ENCODE measurements at places on chromosomes 7 and 10.
A peak's percentile ranks its signal among the peaks of the same experiment; 100 is the strongest.

DNA sequence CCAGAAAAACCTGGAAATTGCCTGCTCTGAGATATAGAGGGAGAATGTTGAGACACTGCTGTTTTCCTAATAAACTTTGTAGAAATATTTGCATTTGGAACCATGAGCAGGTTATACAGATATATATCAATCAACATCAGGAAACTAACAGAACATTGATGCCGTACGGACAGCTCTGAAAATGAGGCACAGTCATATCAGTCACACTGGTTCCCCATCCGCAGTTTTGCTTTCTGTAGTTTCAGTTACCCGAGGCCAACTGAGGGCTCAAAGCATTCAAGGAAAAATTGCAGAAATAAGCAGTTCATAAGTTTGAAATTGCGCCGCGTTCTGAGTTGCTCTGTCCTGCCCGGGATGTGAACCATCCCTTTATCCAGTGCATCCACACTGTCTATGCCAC is 137.9 kb downstream of the KLF6 start:
- no peak for DNase-seq

DNA sequence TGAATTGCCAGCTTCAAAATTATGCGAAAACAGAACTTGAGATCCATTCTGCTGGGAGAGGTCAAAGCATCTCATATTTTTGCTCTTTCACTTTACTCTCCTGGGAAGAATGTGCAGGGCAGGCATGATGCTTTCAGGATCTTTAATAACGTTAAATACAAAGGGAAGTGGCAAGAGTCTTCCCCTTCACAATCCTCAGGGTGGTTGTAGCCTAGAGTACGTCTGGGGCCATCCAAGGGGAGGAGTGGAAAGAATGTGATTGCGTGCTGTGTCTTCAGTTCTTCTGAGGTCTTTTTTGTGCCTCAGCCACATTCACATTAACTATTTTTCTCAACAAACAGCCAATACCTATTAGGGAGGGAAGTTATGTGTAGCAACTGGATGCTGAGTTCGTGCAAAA is 207.3 kb downstream of the HGF start:
- DNase-seq = no peak

DNA sequence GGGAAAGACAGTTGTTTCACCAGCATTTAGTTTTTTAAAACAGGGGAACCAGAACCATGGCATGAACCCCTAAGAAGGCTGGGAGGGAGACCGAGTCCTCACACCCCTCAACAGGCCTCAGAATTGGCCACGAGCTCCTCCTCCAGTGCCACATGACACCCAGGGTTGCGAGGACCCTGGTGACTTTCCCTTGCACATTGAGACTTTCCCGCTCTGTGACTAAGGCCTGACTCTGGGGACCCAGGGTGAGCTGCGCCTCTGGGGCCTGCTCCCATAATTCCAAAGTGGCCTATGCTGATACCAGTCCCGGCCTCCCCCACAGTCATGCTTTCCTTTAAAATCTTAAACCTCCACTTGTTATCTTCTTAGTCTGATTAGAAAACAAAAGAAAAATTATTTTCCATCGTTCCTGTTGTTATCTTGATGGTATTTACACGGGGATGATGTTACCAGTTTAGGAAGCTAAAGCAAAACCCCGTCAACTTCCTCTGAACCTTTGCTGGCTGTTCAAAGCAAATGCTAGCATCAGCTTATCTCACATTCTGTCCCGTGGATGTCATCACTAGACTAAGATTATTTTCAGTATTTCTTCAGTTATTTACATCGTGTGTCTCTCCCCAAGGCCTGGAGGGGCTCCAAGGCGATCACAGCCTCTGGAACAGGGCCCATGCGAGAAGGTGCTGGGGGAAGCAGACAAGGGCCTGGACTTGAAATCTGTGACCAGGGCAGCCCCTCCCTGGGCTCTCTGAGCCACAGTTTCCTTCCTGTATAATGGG is 42.1 kb downstream of the FAM53B start:
- no peak for DNase-seq

- no peak for DNase-seq
Measured at GRCh38 chr7:22622116-22622785, 104.7 kb upstream of the IL6 start.

DNA sequence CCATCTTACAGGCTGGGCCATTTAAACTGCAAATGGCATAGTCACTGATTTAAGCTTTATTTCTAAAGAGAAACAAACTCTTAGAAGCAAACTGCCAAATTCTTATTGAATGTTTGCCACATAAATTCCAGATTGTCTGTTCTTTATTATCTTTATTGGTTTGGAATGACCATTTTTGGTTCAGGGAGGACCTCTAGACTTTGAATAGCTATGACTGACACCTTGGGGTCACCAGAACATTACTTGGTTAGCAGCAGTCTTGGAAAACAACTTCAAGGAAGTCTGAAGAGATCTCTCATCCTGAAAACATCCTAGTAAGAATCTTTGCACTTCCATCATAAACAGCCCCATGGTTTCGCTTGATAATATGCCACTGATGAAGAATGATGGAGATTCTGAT is 197.1 kb downstream of the SUGCT start:
- DNase-seq = no peak

DNA sequence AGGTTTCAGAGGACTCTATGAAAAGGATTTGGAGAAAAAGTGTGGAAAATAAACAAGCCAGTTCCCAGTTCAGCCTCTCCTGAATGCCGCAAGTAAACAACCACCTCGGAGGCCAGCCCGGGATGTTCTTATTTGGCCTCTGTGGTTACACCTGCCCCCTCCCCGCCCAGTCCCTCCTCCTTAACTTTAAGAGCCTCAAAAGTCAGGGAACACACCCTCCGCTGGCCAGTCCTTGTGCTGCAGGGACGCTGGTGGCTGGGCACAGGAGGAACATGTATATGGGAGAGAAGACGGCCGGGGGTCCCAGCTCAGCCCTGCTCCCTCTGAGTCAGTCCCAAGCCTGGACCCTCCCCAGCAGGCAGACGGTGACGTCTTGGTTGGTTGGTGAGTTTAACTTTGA is 6.1 kb downstream of the CHST3 start:
- no peak for DNase-seq

DNA sequence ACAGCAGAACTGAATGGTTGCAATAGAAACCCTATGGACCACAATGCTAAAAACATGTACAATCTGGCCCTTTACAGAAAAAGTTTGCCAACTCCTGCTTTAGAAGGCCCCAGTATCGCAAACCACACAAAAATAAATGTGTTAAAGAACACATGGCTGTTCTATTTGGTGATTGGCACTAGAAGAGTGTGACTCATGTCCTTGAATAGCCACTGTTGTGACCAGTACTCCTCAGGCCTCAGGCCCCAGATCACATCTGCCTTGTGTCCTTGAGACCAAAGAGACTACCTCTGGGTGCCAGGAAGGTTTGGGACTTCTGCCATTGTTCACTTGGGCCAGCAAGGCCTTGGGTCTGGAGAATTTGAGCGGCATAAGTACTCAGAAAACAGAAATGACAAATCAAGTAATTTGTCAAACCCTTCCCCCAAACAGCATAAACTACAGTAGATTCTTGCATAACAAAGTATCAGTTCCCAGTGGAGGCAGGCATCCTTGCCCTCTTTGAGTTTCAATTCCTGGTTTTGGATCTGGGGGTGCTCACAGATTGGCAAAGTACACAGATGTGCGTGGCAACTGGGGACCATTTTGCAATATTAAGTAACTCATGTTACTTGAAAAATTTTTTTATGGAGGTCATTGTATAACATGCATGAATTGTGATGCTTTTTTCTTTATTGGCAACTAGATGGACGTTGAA is 50.2 kb downstream of the MTURN start:
- no peak for DNase-seq

DNA sequence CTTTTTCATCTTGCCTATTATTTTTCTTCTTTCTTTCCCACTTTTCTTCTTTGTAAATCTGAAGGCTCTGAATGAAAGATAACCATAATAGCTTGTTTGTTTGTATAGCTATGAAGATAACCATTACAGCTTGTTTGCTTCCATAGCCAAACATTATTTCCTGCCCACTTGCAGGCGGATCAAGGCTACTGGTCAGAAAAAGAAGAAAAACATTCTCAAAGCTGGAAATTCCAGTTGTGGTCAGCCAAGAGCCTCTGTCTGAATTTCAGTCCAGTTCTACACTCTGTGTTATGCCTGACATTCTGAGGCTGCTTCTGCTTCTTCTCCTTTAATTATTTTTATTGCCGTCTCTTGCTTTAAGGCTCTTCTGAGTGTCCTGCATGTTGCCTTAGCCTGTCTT is 48.9 kb downstream of the TMEM178B start:
- no peak for DNase-seq

GRCh38 chr10:97259119-97259518 is 33.3 kb downstream of the ARHGAP19 start:
- no peak for DNase-seq

GRCh38 chr7:105816954-105817615 is 59.3 kb downstream of the ATXN7L1 start:
- DNase-seq = no peak

- no peak for DNase-seq
Measured at GRCh38 chr7:105790996-105791395, 85.4 kb downstream of the ATXN7L1 start.

DNA sequence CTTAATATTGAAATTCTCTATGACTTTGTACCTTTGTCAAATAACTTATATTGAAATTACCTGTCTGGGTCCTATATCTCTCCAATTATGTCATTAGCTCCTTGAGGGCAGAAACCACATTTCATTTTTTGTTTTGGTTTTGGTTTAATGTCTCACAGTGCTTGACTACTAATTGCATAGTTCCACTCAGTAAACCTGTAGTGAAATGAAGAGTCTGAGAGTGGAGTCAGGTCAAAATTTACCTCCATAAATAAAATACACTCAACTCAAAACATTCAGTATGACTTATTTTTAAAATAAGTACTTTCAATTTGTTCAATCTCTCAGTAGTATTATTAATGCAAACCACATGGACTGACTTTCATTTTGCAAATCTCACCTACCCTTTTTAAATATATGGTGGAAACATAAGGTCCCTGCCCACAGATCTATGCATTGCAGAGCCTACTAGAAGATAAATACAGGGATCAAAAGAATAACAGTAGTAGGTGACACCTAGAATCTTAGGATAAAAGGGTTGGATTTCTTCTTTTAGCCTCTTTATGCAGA is 32.5 kb downstream of the PDE1C start:
- no peak for DNase-seq

DNA sequence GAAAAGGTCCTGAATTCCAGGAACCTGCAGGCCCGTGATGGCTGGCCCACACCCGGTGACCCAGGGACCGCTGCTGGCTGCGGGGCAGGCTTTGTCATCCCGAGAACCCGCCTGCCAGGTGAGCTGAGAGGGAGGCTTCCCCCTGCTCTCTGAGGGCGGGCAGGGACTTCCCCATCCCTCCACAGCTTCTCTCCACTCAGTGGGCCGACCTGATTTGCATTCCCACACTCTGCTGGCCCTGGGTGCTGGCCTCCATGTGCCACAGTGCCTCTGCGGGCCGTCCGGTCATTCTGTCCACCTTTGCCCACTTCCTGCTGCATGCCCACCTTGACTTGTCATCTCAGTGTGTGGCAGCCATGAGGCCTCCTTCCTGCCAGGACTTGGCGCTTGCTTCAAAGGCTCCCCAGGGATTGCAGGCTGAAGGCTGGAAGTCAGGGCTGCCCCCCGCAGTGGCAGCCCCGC is 35.3 kb downstream of the PALD1 start:
- no peak for DNase-seq

- DNase-seq = no peak
Measured at GRCh38 chr10:17075533-17076359, 53.9 kb downstream of the CUBN start.

- DNase-seq = no peak
Measured at GRCh38 chr7:101303102-101303701, 18.4 kb downstream of the IFT22 start.

DNA sequence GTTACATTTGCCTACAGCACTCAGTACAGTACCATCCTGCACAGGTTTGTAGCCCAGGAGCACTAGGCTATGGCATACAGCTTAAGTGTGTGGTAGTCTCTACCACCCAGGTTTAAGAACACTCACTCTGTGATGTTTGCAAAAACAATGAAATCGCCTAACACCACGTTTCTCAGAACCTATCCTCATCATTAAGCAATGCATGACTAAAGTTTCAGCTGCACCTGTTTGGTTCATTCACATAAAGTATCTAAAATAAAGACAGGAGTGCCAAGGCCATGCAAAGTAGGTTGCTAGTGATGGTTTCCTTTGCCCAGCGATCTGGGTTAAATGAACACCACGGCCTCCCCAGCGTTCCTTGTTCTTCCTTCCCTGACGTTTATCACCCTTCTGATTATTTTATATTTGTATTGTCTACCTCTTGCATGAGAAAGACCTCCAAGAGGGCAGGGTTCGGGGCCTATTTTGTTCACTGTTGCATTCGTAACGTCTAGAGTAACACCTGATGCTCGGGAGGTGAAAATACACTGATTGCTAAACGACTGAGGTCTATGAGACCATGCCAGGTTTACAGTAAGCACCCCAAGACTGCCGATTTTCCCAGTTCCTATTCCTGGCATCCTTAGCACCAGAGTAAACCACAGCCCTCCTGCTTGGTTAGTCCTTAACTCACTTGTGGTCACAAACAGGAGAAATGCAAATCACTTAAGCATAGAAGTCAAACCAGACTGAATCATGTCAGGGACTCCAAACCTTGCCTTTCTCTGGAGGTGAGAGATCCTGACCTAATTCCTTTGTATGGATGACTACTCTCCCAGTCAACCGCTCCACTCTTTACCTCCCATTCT is 204.1 kb upstream of the NFE2L3 start:
- DNase-seq = no peak

- no peak for DNase-seq
Measured at GRCh38 chr10:50407076-50407801, 155.9 kb upstream of the ASAH2 start.

- DNase-seq = no peak
Measured at GRCh38 chr7:9718071-9718661, 1255.5 kb upstream of the PHF14 start.

- DNase-seq = peak; percentile 57
Measured at GRCh38 chr10:60032723-60033122, 126.4 kb upstream of the CCDC6 start.

DNA sequence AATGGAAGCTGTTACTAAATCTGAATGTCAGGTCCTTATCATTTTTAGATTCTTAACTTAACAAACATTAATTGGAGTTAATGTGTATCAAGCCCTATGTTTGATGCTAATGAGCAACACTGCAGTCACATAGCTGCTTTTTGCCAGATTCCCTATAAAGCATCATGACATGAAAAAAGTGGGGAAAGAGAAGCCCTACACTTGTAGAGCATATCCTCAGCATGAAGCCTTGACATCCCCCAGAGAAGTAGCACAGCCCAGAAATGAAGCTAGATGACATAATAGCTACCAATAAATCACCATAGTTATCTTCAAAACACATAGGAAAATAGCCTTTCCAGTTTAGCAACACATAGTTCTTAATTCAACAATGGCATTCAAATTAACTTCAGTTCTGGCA is 49.2 kb upstream of the CDK1 start:
- DNase-seq = no peak

DNA sequence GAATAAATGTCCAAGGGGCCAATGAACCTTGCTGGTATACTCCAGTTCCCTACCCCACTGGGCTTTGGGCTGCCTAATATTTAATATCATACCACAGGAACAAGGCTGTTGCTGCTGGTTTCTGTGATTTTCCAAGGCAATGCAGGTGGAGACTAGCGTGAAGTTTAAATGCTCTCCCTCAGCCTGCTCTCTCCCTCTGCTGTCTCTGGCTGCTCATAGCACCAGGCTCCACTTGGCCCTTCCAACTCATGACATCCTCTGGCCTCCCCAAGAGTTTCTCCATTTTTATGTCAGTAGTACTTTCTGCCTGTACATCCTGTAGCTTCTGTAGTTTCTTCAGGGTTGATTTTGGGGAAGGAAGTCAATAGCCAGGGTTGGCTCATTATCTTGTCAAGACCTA is 103.5 kb downstream of the LHFPL3 start:
- DNase-seq = no peak

- DNase-seq = no peak
Measured at GRCh38 chr10:76874176-76874575, 763.4 kb downstream of the KCNMA1 start.

All from NCI-H1694 treated with DMSO at 0.1 percent for 48 hours (cell line).